CD4-positive, alpha-beta T cell treated with Interleukin-4 for 1 hour (primary cell): ENCODE measurements at places on chromosomes 6 and 20.

DNA sequence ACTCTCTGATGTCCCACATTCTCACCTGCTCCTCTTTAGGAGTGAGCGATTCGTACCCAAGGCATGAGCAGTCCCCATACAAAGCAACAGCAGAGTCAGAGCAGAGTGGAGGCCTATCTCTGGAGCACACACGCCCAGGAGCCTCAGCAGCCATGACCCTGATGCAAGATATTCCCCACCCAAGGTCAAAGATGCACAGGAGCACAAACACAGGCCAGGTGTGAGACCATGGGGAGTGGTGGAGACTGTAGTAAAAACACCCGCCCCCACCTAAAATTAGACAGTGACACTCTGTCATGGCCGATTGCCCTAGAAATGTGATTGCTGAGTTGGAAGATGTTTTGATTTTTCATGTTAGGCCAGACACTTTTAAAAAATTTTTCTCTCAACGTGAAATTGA, 21.4 kb downstream of the RRBP1 start:
- no peak for DNase-seq

GRCh38 chr20:3420211-3420707, 12.8 kb upstream of the DNAAF9 start:
- DNase-seq: peak; percentile 64

DNA sequence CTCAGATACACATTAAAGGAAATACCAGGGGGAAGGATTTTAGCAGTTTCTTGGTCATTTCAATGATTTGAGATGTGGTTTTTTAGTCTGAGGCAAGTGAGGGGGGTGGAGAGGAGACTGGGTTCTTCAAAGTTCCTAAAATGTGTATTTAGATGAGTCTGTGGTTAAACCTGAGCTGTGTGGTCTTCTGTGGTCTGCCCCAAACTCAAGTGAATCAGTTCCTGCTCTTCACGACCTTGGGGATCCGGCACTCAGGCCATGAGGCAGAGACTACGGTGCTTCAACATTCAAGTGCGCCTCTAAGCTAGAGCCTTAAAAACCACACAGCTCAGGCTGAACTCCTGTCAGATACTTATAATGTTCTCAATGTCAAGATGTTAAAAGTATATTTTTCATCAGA, 406.7 kb downstream of the LMBRD1 start:
- DNase-seq: no peak

DNA sequence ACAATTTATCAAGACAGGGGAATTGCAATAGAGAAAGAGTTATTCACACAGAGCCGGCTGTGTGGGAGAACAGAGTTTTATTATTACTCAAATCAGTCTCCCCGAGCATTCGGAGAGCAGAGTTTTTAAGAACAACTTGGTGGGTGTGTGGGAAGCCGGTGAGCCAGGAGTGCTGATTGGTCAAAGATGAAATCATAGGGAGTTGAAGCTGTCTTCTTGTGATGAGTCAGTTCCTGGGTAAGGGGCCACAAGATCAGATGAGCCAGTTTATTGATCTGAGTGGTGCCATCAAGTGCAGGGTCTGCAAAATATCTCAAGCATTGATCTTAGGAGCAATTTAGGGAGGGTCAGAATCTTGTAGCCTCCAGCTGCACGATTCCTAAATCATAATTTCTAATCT, 50.0 kb upstream of the ECI2 start:
- DNase-seq: no peak

- no peak for DNase-seq
These were observed 506.8 kb upstream of the CITED2 start for GRCh38 chr6:139881236-139881635.

DNA sequence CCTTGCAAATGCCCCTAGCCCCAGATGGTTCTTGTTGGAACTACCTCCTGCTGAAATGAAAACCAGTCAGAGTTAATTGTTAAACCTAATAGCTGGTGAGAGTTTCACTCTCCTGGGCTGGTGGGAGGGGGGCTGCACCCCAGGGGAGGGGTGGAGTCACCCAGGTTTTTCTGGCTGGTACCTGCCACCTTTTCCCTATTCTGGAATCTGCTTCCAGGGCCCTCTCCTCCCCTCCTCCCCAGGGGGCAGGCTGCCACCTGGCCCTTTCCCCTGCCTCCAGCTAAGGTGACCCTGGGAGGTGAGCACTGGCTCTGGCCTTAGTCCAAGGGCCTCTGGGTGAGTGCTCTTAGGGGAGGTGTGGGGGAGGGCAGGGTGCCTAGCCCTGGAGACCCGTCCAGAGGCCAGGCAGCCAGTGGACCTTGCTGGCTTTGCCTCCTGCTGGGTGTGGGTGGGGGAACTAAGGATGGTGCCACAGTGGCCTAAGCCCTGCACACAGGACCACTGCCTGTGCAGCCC, 48.8 kb upstream of the EPB41L1 start:
- DNase-seq: no peak

DNA sequence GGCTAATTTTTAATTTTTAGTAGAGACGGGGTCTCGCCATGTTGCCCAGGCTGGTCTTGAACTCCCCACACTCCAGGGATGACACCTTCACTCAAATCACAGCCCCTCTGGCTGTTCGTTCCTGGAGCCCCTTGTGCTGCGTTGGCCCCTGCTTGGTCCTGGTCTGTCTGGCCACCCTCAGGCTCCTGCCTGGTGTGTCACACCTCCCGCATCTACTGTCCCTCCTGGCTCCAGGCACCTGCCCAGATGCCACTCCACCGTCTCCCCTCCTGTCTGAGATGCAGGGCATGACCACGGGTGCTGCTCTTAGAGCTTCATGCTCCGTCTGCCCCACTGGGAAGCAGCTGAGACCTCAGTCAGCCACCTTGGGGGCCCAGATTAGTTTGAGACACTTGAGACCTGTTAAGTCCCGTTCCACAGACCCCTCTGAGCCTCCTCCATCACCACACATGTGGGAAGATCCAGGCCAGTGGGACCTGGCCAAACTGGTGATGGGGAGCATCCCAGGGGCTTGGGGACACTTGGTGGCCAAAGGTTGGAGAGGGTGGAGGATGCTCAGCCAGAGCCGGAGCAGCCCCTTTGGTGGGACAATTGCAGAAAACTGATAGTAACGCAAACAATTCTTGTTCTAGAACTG, 21.9 kb upstream of the NPBWR2 start:
- DNase-seq: no peak

GRCh38 chr6:33904050-33904746, 100.4 kb upstream of the MLN start:
- peak; percentile 84 for DNase-seq

- DNase-seq: no peak
These were observed 4.7 kb upstream of the ADGRG6 start for GRCh38 chr6:142296975-142297604.

DNA sequence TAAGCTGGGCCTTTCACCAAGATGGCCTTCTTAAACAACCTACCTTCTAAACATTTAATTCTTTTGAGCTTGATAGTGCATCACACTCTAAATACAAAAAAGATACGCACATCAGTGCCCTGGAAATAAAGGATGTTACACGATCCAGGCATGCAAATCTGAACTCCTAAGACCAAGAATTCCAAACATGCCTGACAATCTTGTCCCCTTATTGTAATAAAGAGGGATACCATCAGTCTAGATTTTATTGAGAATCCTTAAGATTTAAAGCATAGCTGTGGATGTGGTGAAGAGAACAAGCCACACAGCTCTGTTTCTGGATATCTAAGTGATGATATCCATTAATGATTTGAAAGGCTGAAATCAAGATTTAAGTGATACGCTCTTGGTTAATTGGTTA, 13.0 kb downstream of the ZNF451 start:
- DNase-seq: no peak

DNA sequence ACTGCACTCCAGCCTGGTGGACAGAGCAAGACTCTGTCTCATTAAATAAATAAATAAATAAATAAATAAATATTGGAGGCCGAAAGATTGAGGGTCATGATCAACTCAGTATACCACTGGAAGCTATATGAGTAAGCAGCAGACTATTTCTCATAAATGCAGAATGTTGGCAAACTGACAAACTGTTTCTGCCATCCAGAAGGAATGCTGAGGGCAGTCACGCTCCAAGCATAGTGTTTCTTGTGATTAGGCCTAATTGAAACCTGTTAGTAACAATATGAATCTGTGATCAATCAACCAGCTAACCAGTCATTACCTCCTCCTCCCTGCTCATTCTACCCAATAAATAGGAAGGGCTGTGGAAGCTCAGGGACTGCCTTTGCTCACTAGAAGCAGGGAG, 15.2 kb upstream of the KCNK15 start:
- DNase-seq: no peak

GRCh38 chr20:49219924-49220831, 962 bp downstream of the DDX27 start:
- DNase-seq: no peak

GRCh38 chr6:32908897-32909296, 31.9 kb downstream of the HLA-DMB start:
- no peak for DNase-seq

DNA sequence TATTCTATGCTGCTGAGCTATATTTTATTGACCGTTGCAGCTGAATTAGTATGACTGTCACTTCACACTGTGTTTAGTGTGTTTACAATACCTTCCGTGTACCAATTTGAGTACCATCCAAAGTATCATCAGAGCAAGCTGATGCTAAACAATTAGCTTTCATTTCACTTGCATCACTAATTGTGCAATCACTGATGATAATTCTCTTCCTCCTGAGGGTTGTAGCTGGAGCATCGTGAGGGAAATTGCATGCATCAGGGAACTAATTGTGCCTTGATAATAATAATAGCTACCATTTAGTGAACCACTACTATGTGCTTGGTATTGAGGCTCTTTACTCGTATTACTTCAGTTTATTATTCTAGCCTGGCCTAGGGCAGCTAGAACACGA, 384.8 kb upstream of the SOX4 start:
- DNase-seq: no peak

DNA sequence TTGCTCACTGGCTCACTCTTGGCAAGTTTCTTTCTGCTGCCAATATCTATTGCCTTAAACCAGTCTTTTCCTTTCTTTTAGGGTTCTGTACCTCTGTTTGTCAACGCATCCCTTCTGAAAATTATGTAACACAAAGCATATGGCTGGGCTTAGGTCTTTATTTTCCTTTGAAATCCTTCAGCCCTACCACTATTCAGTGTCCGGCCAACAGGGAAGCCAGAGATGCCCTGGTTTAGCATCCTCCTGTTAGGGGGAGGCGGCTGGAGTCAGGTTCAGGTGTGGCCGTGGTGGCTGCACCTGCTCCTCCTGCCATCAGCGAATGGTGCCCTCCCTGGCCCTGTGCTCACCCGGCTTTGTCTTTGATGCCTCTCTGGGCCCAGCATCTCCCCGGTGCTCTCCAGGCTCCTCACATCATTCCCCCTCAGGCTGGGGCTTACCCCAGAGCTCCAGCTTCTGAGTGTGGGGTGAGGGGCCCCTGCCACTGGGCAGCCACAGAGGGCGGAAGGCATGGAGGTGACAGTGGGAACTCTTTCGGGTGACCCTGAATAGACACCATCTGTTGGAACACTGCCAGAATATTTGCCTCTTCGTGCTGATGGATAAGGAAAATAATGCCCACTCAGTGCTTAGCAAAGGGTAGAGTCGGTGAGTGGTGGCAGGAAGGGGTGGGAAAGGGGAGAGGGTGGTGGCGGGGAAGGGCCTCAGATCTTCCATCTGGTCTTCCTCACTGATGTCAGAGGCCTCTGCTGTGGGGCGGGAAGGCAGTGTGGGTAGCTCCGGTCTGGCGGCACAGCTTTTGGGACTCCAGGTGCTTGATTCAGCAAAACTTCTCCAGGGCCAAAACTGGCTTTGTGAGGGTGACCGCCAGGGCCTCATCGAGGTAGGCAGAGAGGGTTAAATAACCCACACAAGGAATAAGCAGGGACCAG, 97.2 kb downstream of the DACT2 start:
- no peak for DNase-seq

- DNase-seq: no peak
These were observed 19.1 kb upstream of the IRF4 start for GRCh38 chr6:372336-372911.

- DNase-seq: peak; percentile 55
These were observed 3.5 kb downstream of the GNMT start for GRCh38 chr6:42963855-42964605.

GRCh38 chr6:96330884-96331283, 190.7 kb upstream of the UFL1 start:
- DNase-seq: no peak

- DNase-seq: no peak
These were observed 79.4 kb downstream of the IYD start for GRCh38 chr6:150448221-150448620.

DNA sequence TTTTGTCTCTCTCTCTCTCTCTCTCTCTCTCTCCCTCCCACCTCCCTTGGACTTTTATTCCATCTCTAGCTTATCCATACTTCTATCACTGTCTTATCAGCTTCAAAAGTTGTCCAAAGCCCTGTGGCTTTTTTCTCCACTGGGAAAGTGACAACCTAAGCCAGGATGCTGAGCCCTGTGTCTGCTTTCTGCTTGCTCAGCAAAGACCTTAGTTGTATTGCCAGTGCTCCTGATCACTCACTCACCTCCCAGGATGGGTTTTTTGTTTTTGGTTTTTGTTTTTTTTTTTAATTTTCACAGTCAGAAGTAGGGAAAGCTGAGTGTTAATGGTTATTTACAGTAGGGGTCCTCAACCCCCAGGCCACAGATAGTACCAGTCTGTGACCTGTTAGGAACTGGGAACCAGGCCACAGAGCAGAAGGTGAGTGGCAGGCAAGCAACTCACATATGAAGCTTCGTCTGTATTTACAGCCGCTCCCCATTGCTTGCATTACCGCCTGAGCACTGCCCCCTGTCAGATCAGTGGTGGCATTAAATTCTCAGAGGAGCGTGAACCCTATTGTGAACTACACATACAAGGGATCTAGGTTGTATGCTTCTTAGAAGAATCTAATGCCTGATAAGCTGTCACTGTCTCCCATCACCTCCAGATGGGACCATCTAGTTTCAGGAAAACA, 125.0 kb upstream of the ID4 start:
- no peak for DNase-seq

GRCh38 chr6:163730246-163731210, 316.0 kb downstream of the QKI start:
- no peak for DNase-seq

- no peak for DNase-seq
These were observed 41.8 kb downstream of the SLC22A1 start for GRCh38 chr6:160163425-160163824.

GRCh38 chr6:53154794-53155193, 6.2 kb upstream of the GCM1 start:
- DNase-seq: no peak

GRCh38 chr6:87199787-87200186, 44.4 kb downstream of the ZNF292 start:
- no peak for DNase-seq

- DNase-seq: no peak
These were observed 461.5 kb upstream of the ADGRB3 start for GRCh38 chr6:68173616-68174015.
